Psoas muscle (tissue), 8 donors: ENCODE measurements at places on chromosomes 5 and 9. TPM values are rescaled to one million over a fixed set of nuclear protein-coding genes. Genes with fewer than 3 reads are reported as not detected.
A peak's percentile ranks its signal among the peaks of the same experiment; 100 is the strongest.

GRCh38 chr9:116589392-116590354 is 97.4 kb upstream of the TRIM32 start:
- DNase-seq: no peak

IFNA2 gene
- not detected for total RNA-seq

DNA sequence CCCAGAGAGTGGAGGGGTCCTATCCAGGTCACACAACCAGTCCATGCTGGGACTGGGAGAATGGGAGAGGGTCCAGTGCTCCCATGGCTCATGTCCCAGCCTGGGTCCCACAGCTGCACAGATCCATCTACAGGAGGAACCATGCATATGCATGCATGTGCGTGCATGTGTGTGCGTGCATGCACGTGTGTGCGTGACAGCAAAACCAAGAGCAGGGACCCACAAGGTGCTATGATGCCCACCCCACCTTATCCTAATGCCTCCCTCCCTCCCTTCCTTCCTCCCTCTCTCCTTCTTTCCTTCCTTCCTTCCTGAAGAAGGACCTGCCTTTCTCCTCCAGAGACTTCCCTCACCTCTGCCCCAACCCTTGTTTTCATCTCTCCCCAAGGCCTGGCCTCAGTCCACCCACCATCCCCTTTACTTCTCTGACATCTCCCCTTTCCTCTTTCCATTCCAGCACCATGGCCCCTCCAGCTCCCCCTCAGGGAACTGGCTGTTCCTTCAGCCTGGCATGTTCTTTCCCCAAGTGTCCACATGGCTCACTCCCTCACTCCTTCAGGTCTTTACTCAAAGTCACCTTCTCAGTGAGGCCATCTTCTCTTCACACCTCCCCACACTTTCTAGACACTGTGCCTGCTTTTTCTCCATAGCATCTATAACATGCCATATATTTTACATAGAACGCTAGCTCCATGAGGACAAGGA is 21.8 kb downstream of the AQP7 start:
- DNase-seq: peak; percentile 10

PCDHB7 gene
- 0.39 TPM for total RNA-seq

UAP1L1 gene
- total RNA-seq: 1.8 TPM

- no peak for DNase-seq
These were observed 24.2 kb downstream of the P4HA2 start for GRCh38 chr5:132203464-132203818.

GGTA1 gene
- total RNA-seq: 7.0 TPM

GRCh38 chr5:33843579-33843978 is 48.2 kb downstream of the ADAMTS12 start:
- DNase-seq: no peak

SLC6A3 gene
- not detected for total RNA-seq
